Non-pigmented ciliary epithelial cell (primary cell): ENCODE measurements at places on chromosomes 12 and 14.

DNA sequence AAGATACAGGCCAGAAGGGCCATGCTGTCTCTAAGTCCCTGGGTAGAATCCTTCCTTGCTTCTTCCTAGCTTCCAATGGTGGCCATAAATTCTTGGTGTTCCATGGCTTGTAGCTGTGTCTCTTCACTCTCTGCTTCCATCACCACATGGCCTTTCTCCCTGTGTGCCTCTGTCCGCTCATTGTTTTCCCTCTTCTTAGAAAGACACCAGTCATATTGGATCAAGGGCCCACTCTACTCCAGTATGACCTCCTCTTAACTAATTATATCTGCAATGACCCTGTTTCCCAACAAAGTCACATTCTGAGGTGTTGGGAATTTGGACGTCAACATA lies 7.6 kb upstream of the MAP1LC3B2 start:
- no peak for DNase-seq

DNA sequence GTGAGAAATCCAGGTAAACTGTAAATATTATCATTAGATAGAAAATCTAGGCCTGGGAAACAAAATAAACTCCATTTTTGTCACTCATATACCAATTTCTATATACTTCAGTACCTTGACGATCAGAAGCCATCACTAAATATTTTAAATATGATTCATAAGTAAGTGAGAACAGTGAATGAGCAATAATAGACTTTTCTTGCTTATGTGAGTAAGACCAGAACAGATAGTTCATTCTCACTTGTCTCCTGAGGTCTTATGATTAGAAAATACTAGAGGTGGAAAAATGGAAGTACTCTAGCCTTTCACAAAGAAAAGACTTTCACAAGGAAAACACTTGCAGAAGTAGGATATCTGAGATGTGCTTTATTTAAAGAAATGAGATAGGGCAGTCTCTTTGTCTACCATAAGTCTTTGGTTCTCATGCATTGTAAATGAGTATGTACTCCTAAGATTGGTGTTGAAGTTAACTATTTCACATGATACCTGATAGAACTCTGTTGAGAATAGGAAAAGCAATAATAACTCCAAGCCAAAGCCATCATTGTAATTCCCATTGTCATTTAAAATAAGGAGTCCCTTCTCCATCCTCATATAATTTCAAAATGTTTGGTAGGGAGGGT lies 10.1 kb upstream of the SMCO3 start:
- DNase-seq, result no peak

DNA sequence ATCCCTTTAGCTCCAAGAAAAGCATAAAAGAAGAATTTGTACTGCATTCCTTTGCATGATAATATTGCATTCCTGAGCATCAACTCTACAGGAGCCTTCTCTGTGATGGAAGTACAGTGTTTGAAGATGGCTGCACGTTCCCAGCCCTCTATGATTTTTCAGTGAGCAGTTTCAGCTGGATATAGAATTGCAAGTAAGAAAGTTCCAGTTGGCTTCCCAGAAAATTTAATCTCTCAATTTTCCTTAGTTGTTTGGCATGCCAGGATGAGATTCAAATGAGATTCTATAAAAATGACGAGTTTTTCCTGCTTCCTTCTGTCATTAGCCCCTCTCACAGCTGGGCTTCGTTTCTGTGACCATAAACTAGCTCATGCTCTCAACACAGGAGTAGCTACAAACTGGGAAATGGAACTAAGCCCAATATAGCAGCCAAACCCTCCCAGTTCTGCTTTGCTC lies 109.9 kb downstream of the TTC8 start:
- no peak for DNase-seq

- no peak for DNase-seq
Observed at GRCh38 chr12:9870286-9870866, 1.2 kb upstream of the CLEC2B start.

- no peak for DNase-seq
Observed at GRCh38 chr12:5230861-5231260, 187.2 kb downstream of the KCNA5 start.

GRCh38 chr12:25761356-25761755 lies 197.1 kb upstream of the RASSF8 start:
- no peak for DNase-seq

DNA sequence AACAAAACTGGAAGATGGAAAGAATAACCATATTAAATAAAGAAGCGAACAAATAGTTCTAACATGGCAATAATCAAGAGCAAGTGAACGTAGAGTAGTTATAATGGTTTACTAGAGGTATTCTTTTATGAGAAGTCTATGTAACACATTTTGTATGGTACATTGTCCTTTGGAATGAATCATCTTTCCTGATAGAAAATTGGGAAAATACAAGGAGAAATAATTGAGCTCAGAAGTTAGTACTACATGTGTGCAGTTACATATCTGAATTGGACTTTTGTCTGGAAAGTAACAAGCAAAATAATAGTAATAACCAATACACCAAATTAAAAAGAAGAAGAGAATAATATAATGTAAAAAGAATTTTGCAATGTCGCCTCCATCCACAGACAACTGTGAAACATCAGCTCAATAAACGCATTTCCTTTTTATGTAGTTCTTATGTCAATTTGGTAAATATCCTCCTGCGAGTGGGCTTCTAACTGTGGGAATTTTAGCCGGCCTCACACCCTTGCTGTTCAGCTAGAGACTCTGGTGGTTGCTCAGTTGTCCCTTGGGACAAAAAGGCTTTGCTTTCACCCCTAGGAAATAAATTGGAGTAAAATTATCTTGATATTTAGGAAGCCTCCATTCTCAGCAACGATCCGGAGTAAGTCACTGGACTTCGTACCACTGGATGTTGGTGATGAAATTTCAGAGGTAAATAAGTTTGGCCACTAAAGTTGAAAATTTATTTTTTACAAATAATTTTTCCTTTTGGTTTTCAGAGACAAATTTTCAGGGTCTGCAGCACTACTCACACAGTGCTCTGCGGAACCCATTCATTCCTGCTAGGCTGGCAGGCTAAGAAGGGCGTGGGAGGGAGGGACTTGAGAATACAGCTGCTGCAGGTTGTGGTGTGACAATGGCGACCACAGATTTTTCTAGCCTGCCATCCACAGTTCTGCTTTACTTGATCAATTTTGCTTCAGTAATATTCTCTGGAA lies 1.1 kb upstream of the TUBA1A start:
- no peak for DNase-seq

DNA sequence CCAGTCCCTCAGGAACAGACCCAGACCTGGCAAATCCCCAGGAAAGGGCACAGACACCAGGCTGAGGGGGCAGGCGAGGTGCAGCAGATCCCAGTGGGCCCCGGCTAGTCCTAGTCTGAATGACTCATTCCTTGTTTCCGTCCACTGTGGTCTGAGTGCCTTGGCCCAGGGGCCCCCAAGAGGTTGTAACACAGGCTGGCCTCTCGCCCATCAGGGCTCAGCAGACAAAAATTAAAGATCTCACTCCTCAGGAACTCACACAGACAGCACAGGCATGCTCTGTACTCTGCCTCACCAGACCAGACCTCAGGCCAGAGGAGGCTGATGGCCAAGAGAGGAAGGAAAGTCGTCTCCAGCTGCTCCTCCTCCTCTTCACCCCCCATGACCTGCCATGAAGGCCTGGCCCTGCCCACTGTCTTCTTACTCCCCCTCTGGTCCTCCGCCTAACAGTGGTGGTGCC lies 7.7 kb upstream of the LTBP2 start:
- DNase-seq, result peak; percentile 97

GRCh38 chr14:102180248-102180998 lies 40.7 kb downstream of the WDR20 start:
- no peak for DNase-seq

- DNase-seq, result no peak
Observed at GRCh38 chr12:54765652-54766051, 88.7 kb upstream of the MUCL1 start.

DNA sequence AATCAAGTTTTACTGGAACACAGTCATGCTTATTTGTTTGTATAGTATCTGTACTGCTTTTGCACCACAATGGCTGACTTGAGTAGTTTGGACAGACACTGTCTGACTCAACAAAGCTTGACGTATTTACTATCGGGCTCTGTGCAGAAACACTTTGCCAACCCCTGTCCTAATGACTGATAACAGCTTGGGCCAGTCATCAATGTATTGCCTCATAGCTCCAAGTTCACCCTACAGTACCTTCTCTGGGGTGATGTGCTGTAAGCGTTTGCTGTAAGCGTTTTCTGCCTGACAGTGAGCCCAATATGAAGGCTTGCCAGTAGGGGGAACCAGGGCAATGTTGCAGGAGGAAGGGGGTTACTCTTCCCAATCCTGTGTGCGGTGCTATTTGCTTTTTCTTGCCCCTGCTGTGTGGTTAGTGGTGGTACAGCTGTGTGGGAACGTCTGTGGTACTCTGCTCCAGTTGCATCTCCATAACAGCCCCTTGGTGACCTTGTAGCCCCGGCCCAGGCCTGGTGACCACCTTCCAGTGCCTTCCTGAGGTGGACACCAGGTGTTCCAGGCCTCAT lies 5.4 kb upstream of the CCDC177 start:
- peak; percentile 79 for DNase-seq

DNA sequence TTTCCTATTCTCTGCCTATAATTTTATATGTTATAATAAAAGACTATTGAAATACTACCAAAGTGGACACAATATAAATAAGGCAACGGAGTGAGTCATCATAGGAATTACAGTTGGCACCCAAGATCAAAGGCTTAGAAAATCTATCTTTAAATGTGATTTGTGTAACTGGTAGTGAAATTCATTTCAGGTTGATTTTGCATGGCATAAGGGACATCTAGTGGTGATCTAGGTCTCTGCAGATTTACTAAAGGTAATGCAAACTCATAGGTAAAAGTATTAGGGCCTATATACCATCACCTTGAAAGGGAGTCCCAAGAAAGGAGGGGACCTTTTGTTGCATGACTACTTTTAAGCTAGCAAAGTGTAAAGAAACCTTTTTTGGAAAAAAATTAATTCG lies 527.2 kb downstream of the NRXN3 start:
- DNase-seq, result peak; percentile 8

DNA sequence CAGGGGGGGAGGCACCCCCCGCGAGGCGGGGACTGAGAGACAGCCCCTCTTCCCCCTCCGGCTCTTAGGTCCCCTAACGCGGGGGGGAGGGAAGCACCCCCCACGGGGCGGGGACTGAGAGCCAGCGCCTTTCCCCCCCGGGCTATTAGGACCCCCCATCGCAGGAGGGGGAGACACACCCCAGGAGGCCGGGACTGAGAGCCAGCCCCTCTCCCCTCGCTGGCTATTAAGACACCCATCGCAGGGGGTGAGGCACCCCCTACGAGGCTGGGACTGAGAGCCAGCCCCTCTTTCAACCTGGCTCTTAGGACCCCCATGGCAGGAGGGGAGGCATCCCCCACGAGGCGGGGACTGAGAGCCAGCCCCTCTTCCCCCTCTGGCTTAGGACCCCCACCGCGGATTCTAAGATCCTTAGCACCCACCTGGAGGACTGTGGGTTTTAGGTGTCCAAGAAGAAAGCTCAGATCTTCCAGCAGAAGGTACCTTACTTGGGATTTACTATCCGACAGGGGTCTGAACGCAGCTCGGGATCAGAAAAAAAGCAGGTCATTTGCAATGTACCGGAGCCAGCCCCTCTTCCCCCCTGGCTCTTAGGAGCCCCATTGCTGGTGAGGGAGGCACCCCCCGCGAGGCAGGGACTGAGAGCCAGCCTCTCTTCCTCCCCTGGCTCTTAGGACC lies 197.8 kb upstream of the PZP start:
- DNase-seq, result no peak

GRCh38 chr12:5195691-5196090 lies 152.0 kb downstream of the KCNA5 start:
- no peak for DNase-seq

- no peak for DNase-seq
Observed at GRCh38 chr14:35117112-35117511, 4.7 kb downstream of the PPP2R3C start.

GRCh38 chr12:128069359-128069997 lies 197.5 kb upstream of the TMEM132C start:
- peak; percentile 41 for DNase-seq

DNA sequence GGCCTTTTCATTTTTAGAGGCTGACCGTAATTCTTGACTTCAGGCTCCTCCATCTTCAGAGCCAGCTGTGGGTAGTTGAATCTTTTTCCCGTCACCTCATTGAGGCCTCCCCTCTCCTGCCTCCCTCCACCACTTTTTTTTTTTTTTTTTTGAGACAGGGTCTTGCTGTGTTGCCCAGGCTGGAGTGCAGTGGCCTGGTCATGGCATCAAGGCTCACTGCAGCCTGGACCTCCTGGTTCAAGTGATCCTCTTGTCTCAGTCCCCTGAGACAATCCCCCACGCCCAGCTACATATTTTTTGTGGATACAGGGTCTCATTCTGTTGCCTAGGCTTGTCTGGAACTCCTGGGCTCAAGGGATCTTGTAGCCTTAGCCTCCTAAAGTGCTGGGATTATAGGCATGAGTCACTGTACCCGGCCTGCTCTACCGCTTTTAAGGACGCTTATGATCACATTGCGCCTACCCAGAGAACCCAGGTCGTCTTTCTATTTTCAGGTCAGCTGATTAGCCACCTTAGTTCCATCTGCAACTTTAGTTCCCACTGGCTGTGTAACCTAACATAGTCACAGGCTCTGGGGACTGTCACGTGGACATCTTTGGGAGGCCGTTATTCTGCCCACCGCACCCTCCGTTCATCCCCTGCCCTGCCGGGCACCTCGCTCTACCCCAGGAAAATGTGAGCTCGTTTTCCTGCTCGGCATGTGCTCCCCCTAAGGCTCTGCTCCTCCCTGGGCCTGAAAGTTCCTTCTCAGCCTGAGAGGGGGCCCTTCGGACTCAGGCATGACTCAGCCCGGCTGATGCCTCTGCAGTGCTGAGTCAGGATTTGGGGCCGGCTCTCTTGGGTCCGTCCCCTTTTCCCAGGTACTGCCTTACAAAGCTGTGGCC lies 13.4 kb downstream of the TNFAIP2 start:
- DNase-seq, result no peak

DNA sequence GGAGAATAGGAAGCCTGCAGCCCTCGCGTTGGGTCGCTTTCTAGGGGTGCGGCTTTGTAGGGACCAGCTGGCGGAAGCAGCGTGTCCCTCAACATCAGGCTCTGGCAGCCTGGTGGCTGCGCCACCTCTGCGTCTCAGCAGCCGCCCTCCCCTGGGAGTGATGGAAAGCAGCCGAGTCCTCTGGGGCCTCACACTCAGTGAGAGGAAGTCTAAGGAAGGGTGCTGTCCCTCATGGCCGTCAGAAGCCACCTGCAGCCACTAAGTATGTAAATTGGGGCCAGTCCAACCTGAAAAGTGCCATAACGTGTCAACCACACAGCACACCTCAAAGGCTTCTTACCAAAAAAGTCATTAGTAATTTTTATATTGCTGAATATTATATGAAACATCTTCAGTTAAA lies 80.3 kb downstream of the WDR20 start:
- DNase-seq, result no peak

- DNase-seq, result no peak
Observed at GRCh38 chr12:84913129-84913515, 523 bp upstream of the SLC6A15 start.

DNA sequence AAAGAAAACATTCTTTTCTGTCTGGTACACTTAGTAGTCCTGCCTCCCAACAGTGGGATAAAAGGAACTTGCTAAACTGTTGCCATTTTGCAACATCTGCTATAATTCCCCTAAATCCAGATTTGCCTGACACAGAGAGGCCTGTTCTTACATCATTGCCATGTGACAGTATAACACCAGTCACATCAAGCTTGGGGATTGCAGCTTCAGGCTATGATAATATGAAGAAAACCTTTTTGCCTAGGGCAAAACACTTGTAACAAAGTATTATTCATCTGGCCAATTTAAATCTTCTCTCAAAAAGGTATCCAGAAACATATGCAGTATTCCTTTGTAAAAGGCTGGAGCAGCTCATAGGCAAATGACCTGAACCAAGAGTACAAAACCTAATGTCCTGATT lies 80.9 kb upstream of the OTX2 start:
- no peak for DNase-seq

GRCh38 chr14:93368996-93369712 lies 22.2 kb downstream of the COX8C start:
- DNase-seq, result no peak
